ENCODE measurements at places on chromosomes 2 and 18. TPM values are rescaled to one million over a fixed set of nuclear protein-coding genes. Genes with fewer than 3 reads are reported as not detected.

Gene NYAP2
- total RNA-seq: not detected

Gene CYS1
- total RNA-seq: 0.15 TPM

Gene PLCD4
- 11.7 TPM for total RNA-seq

DNA sequence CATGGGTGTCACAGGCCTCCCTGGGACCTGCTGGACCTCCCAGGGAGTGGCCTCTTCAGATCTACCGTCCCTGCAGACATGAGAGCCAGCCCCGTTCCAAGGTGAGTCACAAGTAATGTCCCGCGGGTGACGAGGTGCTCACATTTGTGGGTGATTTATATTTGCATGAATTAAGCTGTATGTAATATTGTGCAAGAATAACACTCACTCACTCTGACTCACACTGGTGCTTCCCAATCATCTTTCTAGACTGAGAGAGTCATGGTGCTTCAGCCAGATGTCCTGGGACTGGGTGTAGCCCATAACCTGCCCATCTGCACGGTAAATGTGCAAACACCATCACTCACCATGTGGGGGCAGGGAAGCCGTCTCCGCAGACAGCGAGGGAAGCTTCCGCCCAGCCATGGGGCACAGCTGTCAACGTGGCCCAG, 347.5 kb upstream of the SALL3 start:
- peak; percentile 25 for DNase-seq

GRCh38 chr2:60439219-60439974, 114.1 kb downstream of the BCL11A start:
- no peak for DNase-seq

Gene UXS1
- 45.8 TPM for total RNA-seq

DNA sequence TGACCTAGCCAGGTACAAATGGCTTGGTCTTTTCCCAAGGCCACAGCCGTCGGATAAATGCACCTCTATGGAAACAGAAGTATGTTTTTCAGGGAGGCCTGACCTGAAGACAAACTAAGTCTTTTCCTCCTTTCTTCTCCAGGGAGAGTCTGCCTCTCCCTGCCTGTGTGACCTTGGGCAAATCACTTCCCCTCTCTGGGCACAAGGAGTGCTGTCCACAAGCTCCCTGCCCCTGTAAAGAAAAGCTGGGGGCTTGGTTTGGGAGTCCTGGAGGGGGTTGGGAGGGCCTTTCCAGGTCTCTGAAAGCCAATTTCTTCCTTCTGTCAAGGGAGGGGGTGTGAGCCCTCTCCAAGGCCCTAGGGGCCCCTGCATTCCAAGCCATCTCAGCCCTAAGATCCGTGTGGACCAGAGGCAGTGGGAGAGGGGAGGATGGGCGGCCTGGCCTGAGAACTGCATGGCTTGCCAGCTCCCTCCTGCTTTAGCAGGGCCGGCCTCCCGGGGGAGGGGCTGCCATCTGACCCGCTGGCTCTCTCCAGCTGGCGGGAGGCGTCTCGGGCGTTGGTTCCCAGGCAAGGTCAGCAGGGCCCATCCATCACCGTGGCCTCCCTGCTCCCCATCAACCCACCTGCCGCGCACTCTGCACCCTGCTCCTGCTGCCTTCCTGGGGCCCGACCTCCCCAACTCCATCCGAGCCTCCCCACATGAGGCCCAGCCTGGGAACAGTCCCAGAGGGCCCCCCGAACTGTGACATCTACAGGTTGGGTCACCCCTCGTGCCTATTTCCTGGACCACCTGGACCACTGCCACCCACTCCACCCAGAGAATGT, 61.4 kb downstream of the SMAD7 start:
- DNase-seq: no peak

Gene SLC4A5
- 0.40 TPM for total RNA-seq

DNA sequence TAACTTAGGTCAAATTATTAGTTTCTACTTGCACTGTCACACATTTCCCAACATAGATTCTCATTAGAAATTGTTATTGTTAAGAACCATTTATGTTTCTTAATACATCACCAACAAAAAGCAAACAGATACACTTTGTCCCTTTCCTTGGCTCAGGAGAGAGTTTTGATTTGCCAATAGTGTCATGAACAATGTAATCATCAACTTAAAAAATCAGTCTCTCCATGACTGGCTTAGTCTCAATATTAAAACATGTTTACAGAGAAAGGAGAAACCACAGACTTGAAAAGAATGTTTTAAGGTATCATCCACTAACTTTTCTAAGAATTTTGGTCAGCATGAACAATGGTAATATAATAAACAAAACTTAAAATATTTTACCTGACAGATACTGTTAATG, 416.5 kb upstream of the KCNH7 start:
- DNase-seq: no peak

- peak; percentile 34 for DNase-seq
Measured at GRCh38 chr2:134365356-134365755, 111.5 kb downstream of the MGAT5 start.

Gene ARHGEF33
- 0.06 TPM for total RNA-seq

GRCh38 chr2:197011801-197012641, 85.5 kb upstream of the PGAP1 start:
- peak; percentile 70 for DNase-seq

Gene MC4R
- not detected for total RNA-seq

Gene PSMA8
- total RNA-seq: not detected

Gene CFAP221
- total RNA-seq: not detected

Gene GPC1
- total RNA-seq: 56.7 TPM

DNA sequence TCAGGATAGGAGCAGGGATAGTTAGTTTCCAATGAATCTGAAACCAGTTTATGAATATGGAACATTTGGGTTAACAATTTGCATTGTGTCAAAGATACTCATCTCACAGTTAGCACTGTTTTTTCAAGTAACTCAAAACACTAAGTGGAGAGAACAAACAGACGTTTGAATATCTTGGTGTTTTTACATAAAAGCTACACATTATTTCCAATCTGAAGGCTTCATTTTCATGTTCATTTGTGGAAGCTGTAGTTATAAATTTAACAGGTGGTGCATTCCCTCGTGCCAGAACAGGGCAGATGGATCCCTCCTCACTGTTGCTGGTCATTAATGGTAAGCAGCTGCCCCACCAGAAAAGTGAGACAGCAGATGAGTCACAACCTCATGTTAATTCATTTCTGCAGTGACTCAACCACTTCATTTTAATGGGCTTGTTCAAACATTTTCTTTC, 286.9 kb downstream of the TMX3 start:
- peak; percentile 84 for DNase-seq

Gene ZNF521
- 0.04 TPM for total RNA-seq

Gene ST6GAL2
- 11.4 TPM for total RNA-seq

DNA sequence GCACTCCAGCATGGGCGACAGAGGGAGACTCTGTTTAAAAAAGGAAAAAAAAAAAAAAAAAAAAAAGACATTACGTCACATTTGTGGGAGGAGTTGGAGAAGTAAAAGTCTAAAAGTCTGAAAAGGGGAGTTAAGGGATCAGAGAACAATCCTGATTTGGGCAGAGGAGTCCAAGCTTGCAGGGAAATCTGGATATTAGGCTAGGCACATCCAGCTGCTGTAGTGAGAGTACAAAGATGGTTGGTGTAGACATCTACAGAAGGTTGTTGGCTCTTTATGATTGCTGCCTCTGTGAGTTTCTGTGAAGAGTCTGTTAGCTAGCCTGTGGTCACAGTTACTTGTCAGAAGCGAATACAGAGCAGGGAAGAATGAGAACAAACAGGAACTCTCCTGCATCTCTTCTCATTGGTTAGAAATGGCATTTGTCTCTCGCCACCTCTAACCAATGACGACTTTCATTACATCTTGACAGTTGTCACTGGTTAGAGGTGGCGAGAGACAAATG, 3.3 kb upstream of the OSBPL6 start:
- no peak for DNase-seq

Gene SFT2D3
- total RNA-seq: 4.2 TPM

Gene CSRNP3
- total RNA-seq: 8.3 TPM

Gene SIX3
- 0.07 TPM for total RNA-seq

Gene SERPINB7
- 71.9 TPM for total RNA-seq

Gene SCN2A
- 0.46 TPM for total RNA-seq

- no peak for DNase-seq
Measured at GRCh38 chr2:105683011-105683492, 61.7 kb upstream of the NCK2 start.

DNA sequence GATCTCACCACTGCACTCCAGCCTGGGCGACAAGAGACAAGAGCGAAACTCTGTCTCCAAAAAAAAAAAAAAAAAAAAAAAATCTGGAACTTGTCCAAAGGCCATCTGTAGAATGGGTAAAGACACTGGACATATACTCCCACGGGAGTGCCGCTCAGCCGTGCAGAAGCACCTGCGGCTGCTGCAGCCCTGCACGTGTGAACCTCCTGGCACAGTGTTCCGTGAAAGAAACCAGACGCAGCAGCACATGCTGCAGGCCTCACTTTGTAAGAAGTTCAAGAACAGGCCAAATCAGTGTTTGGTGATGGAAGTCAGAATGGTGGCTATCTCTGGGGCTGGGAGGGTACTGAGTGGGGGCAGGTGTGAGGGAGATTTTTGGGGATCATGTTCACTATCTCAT, 6.5 kb downstream of the CHRND start:
- no peak for DNase-seq

DNA sequence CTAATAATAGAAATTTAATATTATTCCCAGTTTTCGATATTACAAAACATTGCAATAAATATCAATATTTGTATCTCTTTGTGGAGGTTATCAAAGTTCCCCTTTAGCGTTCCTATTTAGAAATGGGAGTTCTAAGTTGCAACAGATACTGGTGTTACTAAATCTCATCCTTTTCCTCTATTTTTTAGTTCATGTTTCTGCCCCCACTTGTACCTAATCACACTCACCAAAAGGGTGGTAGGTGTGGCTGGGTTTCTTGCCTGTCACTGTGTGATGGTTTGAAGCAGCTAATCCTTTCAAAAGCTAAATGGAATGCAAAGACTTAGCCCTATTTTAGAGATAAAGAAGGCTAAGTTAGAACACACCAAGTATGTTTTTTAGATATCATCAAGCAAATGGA, 997.9 kb downstream of the TSN start:
- DNase-seq: no peak

DNA sequence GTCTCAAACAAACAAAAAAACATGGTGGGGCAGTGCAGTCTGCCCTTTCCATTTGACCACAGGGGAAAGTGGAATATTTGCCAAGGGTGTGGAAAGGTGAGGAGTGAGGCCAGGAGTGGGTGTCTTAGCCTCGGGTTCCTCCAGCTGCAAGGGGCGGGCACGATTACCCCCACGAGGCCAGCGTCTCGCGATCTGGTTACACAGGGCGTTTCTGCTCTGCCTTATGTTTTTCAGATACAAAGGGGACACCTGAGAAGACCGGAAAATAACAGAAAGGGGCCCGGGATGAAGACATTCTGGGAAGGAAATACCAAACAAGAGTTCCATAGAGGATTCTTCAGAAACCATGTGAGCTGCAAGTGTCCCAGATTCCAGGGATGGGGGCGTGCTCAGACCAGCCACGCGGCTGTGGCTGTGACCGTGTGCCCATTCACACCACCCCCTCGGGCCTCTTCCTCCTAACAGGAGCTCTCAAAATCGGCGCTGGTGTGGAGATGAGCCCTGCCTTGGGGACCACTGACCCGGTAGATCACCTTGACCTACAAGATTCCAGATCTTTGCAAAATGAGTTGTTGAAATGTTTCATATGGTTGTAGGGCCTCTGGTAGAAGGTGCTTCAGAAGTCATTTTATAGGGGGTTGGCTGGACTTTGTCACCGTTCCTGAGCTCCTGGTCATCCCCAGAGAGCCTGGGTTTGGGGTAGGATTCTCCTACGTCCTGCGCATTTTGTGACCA, 34.2 kb downstream of the FAM178B start:
- DNase-seq: no peak

GRCh38 chr2:240995041-240996021, 3.1 kb upstream of the SNED1 start:
- DNase-seq: no peak

GRCh38 chr2:241009601-241010530, 11.4 kb downstream of the SNED1 start:
- DNase-seq: peak; percentile 48

DNA sequence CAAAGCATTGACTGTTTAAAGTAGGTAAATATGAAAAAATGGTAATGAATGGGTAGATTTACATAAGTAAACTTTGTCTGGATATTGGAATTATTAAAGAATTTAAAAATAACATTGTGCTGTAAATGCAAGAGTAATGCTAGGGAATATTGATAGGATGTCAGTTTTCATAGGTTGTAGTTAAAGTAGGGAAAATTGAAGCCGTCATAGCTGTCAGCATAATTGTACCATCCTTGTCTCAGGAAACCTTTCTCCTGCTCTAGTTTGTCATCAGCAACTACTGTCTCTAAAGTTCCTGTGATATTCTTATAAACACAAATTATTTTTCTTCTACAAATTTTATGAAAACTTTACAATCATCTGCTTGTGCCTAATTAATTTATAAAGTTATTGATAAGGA, 10.1 kb upstream of the SPAG16 start:
- no peak for DNase-seq

DNA sequence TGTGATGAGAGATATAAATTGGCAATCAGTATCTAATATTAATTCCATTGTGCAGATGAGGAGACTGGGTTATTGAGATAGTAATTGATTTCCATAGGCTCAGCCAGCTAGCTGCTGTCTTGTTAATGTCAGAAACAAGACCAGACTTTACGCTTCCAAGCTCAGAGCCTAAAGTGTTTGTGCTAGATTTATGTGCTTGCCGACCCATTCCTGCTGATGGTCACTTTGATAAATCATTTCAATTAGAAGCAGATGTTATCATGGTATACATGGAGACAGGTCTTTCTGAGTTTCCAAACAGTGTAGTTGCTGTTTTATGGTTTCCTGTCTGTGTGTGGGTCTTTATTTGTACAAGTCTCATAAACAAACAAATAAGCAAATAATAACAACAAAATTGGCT, 92.8 kb downstream of the AQP4 start:
- DNase-seq: no peak

- no peak for DNase-seq
Measured at GRCh38 chr2:134225841-134226240, 28.0 kb upstream of the MGAT5 start.

GRCh38 chr2:121345887-121346286, 60.9 kb upstream of the TFCP2L1 start:
- no peak for DNase-seq

Gene CDH19
- total RNA-seq: 0.11 TPM

GRCh38 chr18:45197526-45197970, 417.7 kb upstream of the SLC14A2 start:
- peak; percentile 72 for DNase-seq
